ENCODE measurements at places on chromosomes 1 and 21.

DNA sequence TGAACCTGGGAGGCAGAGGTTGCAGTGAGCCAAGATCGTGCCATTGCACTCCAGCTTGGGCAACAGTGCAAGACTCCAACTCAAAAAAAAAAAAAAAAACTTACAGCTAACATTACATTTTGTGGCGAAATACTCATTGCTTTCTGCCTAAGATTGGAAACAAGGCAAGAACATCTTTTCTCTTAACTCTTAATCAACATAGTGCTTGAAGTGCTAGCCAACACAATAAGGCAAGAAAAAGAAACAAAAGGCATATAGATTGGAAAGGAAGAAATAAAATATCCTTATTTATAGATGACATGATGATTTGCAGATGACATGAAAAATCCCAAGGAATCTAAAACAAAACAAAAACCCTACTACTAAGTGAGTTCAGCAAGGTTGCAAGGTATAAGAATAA lies 24.6 kb upstream of the GJA9 start:
- no peak for DNase-seq

DNA sequence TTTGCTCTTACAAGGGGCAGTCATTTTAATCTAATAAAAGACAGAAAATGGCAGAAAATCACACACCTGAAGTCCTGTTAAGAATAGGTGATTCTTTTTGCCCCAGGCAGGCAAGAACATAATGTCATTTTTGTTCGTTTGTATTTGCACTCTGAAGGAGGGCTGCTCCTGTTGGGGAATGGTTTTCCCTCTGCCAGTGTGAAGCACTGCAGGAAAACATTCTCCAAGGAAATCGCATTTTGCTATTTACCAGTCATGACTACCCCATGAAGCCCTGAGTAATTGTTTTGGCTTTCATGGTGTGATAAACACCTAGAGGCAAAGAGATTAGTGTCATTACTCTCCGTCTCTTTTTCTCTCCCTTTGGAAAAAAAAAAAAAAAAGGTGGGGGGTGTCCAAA lies 345.5 kb downstream of the NTNG1 start:
- no peak for DNase-seq

DNA sequence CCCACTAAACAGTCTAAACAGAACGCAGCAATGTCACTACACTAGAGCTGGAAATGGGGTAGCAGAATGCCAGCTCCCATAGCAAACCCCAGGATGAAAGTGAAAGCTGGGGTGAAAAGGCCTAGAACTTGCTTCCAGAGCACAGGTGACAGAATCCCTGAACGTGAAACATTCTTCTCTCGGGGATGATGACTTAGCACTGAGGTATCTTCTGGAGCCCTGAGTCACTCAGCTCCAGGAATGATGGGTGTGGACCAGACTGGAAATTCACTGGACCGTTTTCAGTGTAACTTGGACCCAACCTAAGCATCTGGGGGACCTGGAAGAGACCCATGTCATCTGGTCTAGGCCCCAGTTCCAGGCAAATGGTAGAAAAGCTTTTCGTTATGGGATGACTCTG lies 108.9 kb downstream of the CDC7 start:
- no peak for DNase-seq

GRCh38 chr1:67942274-67942673 lies 108.2 kb downstream of the DIRAS3 start:
- DNase-seq: no peak

- DNase-seq: no peak
These were observed 15.7 kb downstream of the TNFRSF1B start for GRCh38 chr1:12182410-12182984.

GRCh38 chr1:84712276-84712874 lies 22.1 kb upstream of the SSX2IP start:
- DNase-seq: no peak

DNA sequence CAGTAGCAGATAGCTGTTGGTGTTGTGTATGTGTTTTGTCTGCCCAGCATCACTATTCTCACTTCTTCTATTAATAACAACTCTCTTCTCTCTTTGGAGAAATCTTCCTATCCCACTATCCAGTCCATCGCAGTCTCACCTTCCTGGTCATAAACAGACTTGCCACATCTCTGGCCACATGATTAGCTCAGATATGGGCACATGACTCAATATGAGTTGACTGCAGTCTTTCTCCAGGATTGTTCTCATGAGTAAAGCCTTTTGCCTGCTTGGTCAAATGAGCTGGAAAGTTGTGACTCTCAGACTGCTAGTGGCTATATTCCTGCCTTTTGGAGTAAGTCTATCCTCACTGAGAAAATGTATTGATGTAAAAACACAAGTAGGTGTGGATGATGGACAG lies 32.9 kb upstream of the TADA1 start:
- no peak for DNase-seq

GRCh38 chr1:47758341-47759250 lies 238.6 kb downstream of the TRABD2B start:
- no peak for DNase-seq

GRCh38 chr1:42379794-42380585 lies 602 bp upstream of the RIMKLA start:
- DNase-seq: no peak

DNA sequence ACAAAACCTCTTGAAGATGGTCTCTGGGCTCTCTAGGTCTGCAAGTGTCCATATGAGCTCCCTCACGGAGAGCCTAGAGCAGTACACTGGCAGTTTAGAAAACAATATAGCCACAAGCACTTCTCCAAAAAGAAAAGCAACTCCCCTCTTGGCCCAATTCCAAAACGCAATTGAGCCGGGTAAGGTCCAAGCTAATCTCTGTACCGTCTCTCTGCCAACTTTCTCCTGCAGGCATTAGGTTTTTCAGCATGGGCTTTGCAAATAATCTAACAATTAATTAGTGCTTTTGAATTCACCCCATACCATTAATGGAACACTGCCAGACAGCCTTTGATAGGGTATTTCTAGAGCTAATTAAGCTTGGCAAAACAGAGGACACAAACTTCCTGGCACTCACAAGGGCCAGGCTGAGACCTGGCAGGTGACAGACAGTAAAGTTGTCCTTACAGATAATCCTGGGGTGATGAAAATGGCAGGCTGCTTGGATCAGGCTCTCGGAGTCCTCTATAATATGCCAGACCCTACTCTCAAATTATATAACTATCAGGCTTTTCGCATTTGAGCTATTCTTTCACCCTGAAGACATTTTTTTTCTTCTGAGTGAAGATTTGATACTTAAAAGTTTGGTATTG lies 39.8 kb downstream of the TGFBR3 start:
- no peak for DNase-seq

- no peak for DNase-seq
These were observed 576.6 kb downstream of the NPHP4 start for GRCh38 chr1:5415606-5416005.

- no peak for DNase-seq
These were observed 124.6 kb upstream of the KRTAP19-8 start for GRCh38 chr21:31162827-31163226.

GRCh38 chr21:33975548-33976081 lies 60.0 kb upstream of the ATP5PO start:
- peak; percentile 50 for DNase-seq

- no peak for DNase-seq
These were observed 15.7 kb upstream of the LUZP1 start for GRCh38 chr1:23184212-23184934.

DNA sequence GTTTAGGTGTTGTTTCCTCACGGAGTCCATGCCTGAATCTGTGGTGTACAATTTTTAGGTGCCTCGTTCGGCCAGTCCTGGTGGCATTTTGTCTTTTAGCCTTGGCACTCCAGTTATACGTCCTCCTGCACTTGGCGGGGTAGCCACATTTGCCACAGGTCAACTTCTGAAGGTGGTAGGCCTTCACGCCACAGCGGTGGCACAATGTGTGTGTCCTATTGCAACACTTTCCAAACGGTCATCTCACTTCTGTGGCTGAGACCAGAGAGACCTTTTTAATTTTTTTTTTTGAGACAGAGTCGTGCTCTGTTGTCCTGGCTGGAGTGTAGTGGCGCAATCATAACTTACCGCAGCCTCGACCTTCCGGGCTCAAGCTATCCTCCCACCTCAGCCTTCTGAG lies 49.1 kb downstream of the CAMTA1 start:
- DNase-seq: no peak

GRCh38 chr21:22880573-22880972 lies 1882.4 kb downstream of the NCAM2 start:
- no peak for DNase-seq

- no peak for DNase-seq
These were observed 46.1 kb downstream of the SERBP1 start for GRCh38 chr1:67383999-67384638.

DNA sequence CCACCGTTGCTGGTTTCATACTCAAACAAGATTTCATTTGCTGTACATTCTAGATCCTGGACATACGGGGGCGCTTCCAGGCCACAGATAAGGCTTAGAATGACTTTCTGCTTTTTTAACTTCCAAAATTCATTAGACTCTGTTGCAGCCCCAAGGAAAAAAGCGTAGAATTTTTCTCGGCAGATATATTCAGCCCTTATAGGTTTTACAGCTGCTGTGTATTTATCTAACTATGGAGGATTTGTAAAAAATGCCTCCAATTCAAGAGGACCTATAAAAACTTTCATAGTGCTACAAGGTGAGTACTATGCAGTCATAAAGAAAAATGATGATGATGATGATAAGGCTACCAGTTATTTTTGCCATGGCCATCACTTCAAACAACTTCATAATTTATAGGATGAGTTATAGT lies 51.6 kb downstream of the SLC30A10 start:
- DNase-seq: no peak

DNA sequence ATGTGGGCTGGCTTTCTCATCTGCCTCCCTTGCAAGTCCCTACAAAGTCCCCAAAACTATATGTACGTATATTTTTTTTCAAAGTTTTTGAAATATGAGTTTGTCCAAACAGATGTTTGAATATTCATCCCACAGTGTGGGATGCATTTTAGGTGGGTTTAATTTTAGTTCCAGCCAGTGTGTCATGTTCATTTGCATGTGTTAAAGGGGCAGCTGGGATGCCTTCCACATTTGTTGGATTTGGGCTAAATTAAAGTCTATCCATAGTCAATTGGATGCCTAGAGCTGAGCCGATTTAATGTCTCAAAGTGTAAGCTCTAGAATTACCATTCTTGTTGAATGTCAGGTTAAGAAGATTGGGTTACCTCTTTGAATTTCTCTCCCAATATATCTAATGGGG lies 139.2 kb downstream of the GALNT2 start:
- DNase-seq: no peak

GRCh38 chr21:21530680-21531079 lies 532.5 kb downstream of the NCAM2 start:
- no peak for DNase-seq

GRCh38 chr1:39392851-39393573 lies 98.4 kb upstream of the BMP8A start:
- no peak for DNase-seq

- no peak for DNase-seq
These were observed 247.1 kb upstream of the RAB4A start for GRCh38 chr1:229023651-229024300.

DNA sequence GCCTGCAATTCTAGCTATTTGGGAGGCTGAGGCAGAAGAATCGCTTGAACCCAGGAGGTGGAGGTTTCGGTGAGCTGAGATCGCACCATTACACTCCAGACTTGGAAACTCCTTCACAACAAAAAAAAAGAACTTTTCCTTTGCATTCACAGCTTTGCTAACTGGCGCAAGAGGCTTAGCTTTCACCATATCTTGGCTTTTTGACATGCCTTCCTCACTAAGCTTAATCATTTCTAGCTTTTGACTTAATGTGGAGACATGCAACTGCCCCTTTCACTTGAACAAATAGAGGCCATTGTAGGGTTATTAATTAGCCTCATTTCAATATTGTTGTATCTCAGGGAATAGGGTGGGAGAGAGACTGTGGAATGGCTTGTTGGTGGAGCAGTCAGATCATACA lies 8.7 kb downstream of the KPNA6 start:
- DNase-seq: no peak

DNA sequence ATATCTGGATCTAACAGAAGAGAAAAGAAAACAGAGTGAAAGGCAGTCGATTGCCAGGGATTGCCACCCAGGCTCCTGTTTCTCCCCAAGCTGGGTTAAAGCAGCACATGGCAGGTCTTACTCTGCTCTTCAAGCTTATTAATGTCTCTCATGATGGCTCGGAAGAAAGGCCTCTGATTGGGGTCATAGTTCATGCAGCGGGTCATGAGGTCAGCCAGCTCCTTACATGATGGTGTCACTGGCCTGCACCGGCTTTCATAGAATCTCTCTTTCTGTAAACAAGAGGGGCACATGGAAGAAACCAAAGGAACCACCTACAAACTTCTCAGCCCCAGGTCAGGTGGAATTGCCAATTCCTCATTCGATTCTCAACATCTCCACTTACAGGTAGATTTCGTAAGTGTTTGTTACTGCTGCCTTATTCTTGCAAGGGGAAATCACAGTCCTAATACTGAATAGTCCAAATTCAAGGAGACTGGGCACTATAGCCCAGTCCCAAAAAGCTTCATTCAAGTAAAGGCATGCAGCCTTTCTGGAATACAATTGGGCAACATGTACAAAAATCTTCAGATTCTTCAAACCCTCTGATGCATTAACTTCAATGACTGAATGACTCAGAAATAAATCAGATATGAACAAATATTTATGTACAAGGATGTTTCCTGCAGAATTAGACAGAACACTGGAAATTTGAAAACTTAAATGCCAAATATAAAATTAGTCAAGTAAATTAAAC lies 96.6 kb downstream of the RAVER2 start:
- DNase-seq: no peak

- no peak for DNase-seq
These were observed 9.8 kb downstream of the RSBN1 start for GRCh38 chr1:113802367-113803007.

GRCh38 chr1:32858791-32859190 lies 11.9 kb downstream of the FNDC5 start:
- no peak for DNase-seq

GRCh38 chr1:99650030-99650429 lies 4.1 kb downstream of the PALMD start:
- DNase-seq: no peak

GRCh38 chr1:59978026-59978425 lies 51.5 kb upstream of the CYP2J2 start:
- DNase-seq: no peak

- DNase-seq: no peak
These were observed 154.2 kb downstream of the TENT5C start for GRCh38 chr1:117760069-117760468.

GRCh38 chr1:209885403-209886218 lies 52.4 kb upstream of the SYT14 start:
- no peak for DNase-seq

DNA sequence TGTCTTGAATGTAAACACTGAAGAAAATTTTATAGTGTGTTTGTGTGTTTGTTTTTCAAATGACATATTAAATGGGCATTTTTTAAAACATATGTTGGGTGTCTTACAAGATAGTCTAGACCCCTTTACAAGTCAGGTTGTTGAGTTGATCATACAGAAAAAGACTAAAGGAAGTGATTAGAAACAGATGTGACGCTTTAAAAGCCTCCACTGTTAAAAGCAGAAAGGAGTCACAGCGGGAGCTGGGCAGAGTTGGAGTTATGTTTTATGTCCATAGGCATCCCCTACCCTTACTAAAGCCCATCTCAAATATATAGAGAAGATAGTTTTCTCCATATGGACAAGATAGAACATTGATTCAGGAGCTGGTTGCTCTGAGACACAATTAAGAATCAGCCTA lies 393.9 kb downstream of the PLPP3 start:
- DNase-seq: no peak

- no peak for DNase-seq
These were observed 50.7 kb upstream of the ACOT11 start for GRCh38 chr1:54497338-54497737.

GRCh38 chr21:41388259-41388658 lies 26.4 kb downstream of the MX2 start:
- DNase-seq: no peak
